ENCODE measurements at places on chromosomes 11 and 22.

DNA sequence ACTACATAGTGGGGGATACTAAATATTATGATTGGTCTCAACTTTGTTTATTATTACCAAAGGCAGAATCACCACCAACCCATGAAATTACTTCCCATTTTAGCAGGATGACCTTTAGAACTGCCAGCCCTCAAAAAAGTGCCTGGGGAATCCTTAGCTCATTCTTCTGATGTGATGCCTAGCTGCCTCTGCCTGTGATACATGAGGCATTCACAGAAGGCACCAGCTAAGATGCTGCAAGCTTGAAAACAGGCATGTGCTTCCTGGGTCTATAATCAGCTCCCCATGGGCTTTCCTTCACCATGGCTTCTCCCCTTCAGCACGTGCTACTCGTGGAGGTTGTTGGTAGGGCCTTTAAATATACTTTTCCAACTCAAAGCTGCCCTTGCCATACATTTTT lies 50.4 kb upstream of the ARHGAP20 start:
- DNase-seq, result no peak

DNA sequence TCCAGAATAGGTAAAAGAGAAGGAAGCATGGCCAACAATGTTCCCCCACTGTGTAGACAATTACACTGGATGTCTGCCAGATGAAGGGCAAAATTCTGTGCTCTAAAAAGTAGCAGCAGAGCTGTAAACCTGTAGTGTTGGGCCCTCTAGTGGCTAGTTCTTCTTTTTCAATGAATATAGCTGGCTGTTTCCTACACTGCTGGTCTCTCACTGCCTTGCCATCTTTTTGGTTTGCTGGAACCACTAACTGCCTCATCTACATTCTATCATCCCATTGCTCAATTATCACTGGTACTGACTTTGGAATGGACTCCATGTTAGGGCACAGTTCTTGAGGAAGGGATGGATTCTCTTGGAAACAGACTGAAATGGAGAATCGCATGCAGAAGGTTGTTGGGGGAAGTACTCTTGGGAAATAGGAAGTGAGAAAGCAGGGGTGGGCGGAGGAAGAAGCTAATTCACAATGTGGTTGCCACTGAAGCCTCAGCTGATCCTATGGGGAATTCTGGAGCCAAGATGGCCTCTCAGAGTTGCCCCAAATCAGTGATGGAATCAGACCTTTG lies 17.9 kb downstream of the KCNE3 start:
- DNase-seq, result no peak

- DNase-seq, result no peak
These were observed 1.5 kb downstream of the FEZ1 start for GRCh38 chr11:125494561-125494960.

DNA sequence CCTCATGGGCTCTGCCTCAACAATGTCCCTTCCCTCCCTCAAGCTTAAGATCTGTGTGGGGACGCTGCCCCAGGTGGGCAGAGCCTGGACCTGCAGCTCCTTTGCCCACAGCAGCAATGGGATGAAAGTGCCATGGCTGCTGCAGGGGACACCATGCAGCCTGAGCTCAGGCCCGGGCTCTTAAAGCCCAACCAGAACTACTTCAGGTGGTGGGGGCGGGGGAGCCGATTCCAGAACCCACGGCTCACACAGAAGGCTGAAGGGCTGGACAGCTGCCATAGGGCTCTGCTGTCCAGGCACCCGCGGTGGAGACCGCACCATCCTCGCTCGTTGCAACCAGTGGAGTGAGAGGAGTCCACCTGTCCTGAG lies 12.5 kb downstream of the CHID1 start:
- peak; percentile 61 for DNase-seq

- DNase-seq, result no peak
These were observed 716.4 kb downstream of the KCNA4 start for GRCh38 chr11:29300420-29300819.

DNA sequence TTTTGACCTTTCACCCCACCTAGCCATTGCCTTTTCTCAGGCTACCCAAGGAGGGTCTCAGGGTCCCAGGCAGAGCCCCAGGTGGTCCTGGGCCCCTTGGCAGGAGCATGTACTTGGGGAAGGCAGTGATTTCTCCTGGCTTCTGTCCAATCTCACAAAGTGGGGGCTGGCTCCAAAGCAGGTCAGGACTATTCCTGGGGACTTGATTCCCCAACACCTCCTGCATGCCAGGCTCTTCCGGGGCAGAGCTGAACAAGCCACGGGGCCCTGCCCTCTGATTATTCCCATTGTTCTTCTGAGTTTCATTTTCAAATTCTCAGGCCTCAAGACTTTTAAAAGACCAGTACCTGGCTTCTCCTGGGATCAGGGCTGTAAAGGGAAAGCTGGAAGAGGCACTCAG lies 1.5 kb upstream of the TCF20 start:
- no peak for DNase-seq

DNA sequence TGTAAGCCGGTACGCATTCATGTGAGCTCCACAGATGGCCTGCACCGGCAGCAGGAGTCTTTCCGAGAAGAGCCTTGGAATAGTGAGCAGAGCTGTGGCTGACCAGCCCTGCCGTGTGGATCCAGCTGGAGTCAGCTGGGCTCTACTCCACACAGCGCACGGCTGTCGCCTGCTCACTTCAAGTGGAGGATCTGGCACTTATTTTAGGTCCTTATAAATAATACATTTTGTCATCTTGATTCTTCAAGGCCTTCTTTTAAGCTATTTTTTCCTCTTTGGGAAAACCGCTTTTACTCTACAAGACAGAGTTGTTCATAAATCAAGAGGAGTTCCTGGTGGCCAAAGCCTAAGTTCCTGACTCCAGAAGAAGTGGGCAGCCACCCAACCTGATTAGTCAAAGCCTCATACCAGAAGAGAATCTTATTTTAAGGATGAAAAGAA lies 93.8 kb downstream of the KCNC1 start:
- DNase-seq, result no peak

- peak; percentile 15 for DNase-seq
These were observed 30.2 kb downstream of the USP35 start for GRCh38 chr11:78218707-78219492.

GRCh38 chr11:109998921-109999320 lies 94.3 kb upstream of the ZC3H12C start:
- no peak for DNase-seq

DNA sequence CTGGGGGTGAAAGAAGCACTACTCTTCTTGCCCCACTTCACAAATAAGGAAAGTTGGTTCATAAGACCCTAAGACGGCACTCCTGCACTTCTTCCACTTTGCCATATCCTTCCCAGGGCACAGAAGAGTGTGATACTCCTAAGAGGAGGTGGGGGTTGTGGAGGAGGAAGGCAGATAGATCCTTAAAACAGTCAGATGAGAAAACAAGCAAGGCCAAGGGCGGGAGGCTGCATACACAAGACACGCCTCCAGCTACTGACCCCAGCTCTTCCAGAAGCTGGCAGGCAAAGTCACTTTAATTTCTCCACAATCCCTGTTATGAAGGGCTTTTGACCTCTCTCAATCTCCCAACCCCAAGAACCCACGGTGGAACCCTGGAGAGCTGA lies 1.6 kb upstream of the CHRM4 start:
- DNase-seq, result no peak

GRCh38 chr22:22027955-22028354 lies 45.4 kb upstream of the TOP3B start:
- no peak for DNase-seq

DNA sequence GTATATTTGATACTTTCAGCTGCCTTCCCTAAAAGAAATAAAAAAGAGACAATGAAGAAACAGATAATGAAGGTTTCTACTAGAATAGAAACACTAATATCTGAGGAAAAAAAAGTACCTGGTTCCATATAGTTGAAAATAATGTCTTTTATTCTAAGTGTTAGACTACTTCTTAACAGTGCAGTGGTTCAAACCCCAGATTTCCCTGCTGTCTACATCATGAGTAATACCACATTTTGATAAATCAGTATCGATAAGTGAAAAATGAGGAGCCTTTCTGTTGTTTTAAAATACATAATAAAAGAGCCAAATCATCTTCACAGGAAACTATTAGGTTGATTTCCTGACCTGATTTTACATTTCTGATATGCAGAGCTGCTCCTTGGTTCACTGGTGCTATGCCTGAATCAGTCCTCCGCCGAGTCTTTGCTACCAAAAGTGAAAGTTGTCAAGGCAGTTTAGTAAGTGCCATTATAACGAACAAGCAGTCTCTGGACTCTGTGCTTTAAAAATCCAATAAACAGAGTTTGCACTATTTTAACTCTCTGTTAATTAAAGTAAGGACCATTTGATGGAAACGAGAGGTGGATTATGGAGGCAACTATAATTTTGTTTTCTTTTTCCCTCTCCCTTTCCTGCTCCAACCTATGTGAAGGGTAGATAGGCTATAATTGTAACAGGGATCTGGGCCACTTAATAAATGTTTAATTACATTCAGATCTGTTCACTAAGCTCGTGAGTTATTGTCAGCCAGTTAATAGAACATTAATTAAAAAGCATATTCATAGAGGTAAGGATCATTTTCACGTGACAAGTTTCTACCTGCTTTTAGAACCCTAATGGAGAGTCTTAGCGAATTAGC lies 724.5 kb upstream of the RAG2 start:
- no peak for DNase-seq

- DNase-seq, result no peak
These were observed 33.8 kb downstream of the TXN2 start for GRCh38 chr22:36447632-36448031.

- DNase-seq, result no peak
These were observed 53.0 kb upstream of the LMO2 start for GRCh38 chr11:33944693-33945424.

- DNase-seq, result no peak
These were observed 49.0 kb upstream of the CYP2D6 start for GRCh38 chr22:42179616-42180015.

- no peak for DNase-seq
These were observed 3.4 kb upstream of the KREMEN1 start for GRCh38 chr22:29069463-29069862.

- DNase-seq, result no peak
These were observed 82.4 kb downstream of the EXT2 start for GRCh38 chr11:44177905-44178304.

- no peak for DNase-seq
These were observed 32.7 kb downstream of the NARS2 start for GRCh38 chr11:78542007-78542406.

GRCh38 chr11:134640536-134640935 lies 228.5 kb upstream of the B3GAT1 start:
- peak; percentile 36 for DNase-seq

GRCh38 chr11:112215621-112216020 lies 10.6 kb upstream of the PTS start:
- no peak for DNase-seq

- no peak for DNase-seq
These were observed 139.6 kb upstream of the LMO1 start for GRCh38 chr11:8403310-8403709.

DNA sequence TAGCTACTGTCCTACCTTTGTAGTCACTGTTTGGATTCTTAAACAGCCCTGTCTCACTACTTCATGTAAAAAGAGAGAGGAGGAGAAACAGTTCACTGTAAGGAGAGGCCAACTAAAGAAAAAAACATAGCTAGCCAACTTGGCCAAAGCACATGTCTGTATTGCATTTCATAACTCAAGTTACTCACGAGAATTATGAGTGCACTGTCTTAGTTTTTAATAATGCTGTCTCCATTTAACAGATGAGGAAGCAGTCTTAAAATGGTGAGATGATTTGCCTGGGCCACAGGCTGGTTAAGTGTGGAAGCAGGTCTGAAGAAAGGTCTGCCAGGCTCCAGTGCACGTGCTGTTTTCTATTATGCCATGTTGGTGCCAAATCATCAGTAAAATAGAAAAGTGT lies 104.5 kb downstream of the UVRAG start:
- DNase-seq, result no peak

DNA sequence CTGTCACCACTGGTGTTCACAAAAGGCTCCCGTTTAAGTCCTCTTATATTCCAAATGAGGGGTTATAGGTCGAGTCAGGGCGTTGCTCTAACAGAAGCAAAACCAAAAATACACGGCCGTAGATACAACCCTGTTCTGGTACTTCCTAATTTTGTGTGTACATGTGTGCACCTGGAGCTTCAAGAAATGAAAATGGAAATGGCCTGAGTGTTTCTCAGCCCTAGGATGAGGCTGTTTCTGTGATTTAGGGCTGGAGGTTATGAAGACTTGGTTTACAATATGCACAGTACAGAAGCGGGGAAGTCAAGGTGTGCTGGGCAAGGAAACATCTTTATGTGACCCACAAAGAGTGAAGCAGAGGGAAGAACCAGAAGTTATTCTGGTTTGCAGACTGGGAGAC lies 110.4 kb upstream of the OR4B1 start:
- DNase-seq, result no peak

- no peak for DNase-seq
These were observed 135.6 kb downstream of the RAB38 start for GRCh38 chr11:88039476-88040147.

- no peak for DNase-seq
These were observed 20.2 kb upstream of the PRDM10 start for GRCh38 chr11:130022799-130023198.

DNA sequence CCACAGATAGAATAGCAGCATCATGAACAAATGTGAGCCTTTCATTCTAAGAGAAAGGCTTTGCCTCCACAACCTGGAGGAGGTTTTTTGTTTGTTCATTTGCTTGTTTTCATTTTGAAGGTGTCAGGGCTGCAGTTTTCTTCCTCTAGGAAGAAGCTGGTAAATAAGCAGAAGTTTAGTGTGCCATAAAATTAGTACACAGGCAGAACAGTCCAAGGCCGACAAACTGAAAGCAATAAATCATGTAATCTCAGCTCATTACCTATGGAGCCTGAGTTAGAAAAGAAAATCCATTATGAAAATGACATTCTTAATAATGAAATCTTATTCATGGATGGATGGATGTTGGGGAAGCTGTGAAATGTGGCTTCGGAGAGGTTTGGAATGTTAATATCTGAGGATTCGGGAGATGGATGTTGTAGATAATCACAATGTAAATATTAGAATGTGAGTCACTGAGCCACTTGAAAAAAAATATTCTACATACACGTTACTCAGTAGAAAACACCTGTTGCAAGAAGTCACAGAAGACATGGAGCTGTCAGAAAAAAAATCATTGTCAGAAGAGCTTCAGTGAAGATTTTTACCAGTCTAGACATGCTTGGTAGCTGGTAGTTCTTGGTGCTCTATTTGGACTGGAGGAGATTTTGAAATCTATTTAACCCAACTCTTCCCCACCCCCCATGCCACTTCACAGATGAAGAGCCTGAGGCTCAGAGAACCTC lies 15.0 kb upstream of the ZDHHC13 start:
- no peak for DNase-seq

GRCh38 chr11:2678396-2678795 lies 21.4 kb downstream of the KCNQ1OT1 start:
- DNase-seq, result no peak

Data from ecto neural progenitor cell (in vitro differentiated cells).